ENCODE measurements at places on chromosomes 3 and 15.

DNA sequence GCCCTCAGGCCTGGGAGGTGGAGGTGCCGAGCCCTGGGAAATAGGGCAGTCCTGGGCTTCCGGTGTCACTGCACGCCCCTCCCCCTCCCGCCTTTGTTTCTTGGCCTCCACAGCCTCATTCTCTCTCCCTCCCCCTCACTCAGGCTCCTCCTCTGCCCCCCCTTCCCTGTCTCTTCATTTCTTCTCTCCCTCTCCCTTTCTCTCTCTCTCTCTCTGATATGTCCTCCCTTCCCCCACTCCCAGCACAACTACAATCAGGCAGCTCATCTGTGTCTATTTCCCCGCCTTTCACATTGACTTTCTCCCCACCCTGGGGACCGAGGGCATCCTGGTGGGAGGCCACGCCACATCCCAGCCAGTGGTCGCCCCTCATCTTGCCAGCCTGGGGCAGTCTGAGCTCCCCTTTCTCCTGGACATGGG, 40.2 kb downstream of the IDH2 start:
- DNase-seq = peak; percentile 68

DNA sequence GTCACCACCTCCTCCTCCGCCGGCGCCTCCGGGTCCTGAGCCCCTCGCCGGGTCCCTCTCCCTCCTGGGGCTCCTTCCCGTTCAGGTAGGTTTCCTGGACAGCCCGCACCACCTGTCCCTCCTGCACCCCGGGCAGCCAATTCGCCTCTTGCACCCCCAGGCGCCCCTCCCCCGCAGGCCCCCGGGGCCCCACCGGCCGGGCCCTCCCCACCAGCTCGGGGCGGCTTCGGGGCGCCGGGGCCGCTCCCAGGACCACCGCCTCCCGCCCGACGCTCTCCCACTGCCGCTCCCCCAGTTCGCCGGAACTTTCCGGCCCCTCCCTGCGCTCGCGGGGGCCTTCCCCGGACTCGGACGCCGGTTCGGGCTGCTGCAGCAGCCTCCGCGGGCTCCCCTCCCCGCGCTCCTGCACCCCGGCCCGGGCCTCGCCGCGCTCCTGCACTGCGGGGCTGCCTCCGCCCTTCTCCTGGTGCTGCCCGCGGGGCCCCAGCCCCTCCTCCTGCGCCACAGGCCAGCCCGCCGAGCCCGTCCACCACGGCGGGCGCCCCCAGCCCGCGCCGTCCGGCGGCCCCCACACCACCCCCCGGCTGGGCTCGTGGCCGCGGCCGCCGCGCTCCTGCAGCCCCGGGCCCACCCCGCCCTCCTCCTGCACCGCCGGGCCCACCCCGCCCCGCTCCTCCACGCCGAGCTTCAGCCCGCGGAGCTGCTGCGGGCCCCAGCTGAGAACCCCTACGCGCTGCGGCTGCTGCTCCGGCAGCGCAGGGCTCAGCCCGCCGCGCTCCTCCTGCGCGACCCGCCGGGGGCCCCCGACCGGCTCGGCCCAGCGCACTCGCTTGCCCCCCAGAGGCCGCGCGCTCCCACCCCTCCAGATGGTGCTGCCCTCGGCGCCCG, 587 bp upstream of the TNK2 start:
- DNase-seq = no peak

GRCh38 chr3:55755516-55756205, 268.6 kb upstream of the WNT5A start:
- no peak for DNase-seq

DNA sequence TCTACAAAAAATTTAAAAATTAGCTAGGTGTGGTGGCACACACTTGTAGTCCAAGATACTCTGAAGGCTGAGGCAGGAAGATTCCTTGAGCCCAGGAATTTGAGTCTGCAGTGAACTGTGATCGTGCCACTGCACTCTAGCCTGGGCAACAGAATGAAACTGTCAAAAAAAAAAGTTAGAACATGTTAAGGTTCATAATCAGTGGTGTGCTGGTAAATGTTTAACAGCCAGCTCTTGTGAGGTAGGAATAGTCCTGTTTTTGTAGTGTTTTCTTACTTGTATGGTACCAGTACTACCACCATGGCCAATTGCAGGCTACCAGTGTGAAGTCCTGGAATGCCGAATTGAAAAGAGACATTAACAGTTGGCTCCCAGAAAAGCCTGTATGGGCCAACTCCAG, 50.7 kb downstream of the ATG7 start:
- no peak for DNase-seq

- DNase-seq = no peak
Observed at GRCh38 chr3:107488942-107489341, 33.8 kb upstream of the BBX start.

GRCh38 chr3:53171064-53171418, 10.0 kb downstream of the PRKCD start:
- DNase-seq = no peak
